Placental pericyte (primary cell): ENCODE measurements at places on chromosomes 16 and 17. TPM values are rescaled to one million over a fixed set of nuclear protein-coding genes. Genes with fewer than 3 reads are reported as not detected.

Gene CA5A
- not detected in 2 replicates for total RNA-seq

Gene HID1
- 4.7 and 4.8 TPM in 2 replicates for total RNA-seq

Gene TUBG2
- 10.9 and 14.9 TPM in 2 replicates for total RNA-seq

Gene GRAP
- under 0.01 TPM in 1 of 2 replicates, not detected in the other for total RNA-seq

Gene DDX28
- 11.2 and 15.3 TPM in 2 replicates for total RNA-seq

Gene PDE6G
- not detected in 2 replicates for total RNA-seq

Gene KCNJ16
- not detected in 2 replicates for total RNA-seq

Gene ITPRIPL2
- total RNA-seq, result 31.7 and 139 TPM in 2 replicates

Gene PRAC1
- not detected in 2 replicates for total RNA-seq

Gene HLF
- total RNA-seq, result not detected in 2 replicates

Gene C16orf46
- 0.57 and 1.8 TPM in 2 replicates for total RNA-seq

Gene RCVRN
- not detected in 2 replicates for total RNA-seq

Gene SPATA2L
- total RNA-seq, result 19.8 and 20.4 TPM in 2 replicates

Gene IGF2BP1
- total RNA-seq, result 30.6 and 49.0 TPM in 2 replicates

Gene KRT32
- total RNA-seq, result not detected in 2 replicates

Gene KRTAP1-5
- total RNA-seq, result 1.5 and 14.2 TPM in 2 replicates
